ENCODE measurements at places on chromosomes 7 and 10.

DNA sequence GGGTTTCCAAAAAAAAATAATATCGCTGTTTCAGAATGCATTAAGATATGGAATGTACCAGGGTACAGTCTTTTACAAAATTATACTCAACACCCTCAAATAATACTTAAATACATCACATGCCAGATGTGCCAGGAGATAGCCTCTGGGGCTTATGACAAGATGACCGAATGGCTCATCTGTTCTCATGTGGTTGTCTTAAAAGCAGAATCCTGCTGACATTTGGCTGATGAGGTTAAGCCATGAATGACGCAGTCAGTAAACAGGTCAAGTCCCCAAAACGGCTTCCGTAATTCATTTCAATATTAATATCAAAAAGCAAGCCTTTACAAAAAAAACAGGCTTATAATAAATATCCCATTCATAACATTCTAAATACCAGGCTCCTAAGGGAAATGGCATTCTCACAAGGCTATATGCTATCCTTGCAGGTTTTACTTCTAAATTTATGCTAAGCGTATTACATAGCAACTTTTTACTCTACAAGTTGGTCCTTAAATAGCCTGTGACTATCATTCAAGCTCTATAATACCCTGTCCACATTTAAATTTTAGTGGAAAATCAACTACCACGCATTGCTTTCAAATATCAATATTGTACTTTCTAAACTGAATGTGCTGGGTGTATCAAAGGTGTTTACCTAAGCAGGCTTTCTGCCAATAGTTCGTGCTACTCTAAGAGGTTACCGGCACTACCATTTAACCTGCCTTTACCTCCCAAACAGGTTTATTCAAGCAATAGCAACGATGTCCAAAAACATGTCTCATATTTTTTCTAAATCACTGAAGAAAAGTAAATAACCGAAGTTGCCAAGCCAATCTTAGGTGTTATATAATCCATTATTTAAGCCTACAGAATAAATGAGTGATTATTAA lies 15.6 kb downstream of the SMURF1 start:
- no peak for DNase-seq

DNA sequence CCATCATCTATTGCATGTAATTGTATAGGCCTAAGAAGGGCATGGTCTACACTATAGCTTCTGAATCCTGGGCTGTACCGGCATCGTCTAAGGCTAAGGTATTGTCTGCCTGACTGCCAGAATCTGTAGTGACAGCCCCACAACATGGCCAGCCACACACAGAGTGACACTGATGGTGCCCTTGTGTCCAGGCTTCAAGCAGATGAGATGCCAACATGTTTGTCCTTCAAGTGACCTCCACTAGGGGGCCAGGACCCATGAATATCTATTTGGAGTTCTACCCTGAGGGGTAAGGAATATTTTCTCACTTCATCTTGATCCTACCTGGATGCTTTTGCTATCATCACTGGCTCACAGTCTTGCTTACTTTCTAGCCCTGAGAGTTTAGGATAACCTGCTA lies 1.5 kb downstream of the CYP3A7 start:
- no peak for DNase-seq

DNA sequence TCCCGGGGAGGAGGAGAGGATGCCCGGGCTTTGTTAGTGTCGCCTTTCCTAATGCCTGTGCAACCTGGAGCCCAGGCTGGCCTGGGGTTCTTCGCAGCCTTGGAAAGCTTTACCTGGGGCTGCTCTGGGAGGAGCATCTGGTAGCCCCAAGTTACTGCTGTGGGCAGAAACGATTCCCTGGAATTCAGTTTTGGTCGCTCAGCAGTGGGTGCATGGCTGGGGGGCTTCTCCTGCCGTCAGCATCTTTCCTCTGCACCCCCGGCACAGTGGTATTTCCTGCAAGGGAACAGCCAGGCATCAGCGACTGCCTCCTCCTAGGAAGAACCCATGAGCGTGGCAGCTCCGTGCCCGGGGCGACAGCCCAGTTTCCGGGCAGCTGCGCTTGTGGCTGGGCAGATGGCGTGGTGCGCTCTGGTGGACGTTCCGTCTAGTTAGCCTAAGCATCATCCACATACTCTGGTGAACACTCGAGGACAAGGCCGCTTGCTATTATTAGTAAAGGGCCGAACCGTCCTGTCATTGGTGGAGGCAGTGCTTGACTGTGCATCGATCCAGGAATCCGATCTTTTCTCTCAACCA lies 107.0 kb upstream of the BTBD16 start:
- DNase-seq, result peak; percentile 54

DNA sequence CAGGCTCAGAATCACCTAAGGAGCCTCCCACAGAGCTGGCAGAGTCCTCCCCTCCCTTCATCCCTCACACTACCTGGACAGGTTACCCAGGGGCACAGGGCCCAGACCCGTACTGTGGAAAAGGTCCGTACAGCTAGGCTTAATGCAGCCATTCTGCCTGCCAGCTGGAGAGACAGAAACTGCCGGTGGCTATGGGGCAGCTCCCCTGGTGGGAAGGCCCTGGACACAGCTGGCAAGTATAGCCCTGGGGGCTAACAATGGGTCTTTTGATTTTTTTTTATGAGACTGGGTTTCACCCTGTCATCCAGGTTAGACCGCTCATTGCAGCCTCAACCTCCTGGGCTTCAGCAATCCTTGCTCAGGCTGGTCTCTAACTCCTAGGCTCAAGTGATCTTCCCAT lies 68.3 kb downstream of the GNA12 start:
- no peak for DNase-seq

DNA sequence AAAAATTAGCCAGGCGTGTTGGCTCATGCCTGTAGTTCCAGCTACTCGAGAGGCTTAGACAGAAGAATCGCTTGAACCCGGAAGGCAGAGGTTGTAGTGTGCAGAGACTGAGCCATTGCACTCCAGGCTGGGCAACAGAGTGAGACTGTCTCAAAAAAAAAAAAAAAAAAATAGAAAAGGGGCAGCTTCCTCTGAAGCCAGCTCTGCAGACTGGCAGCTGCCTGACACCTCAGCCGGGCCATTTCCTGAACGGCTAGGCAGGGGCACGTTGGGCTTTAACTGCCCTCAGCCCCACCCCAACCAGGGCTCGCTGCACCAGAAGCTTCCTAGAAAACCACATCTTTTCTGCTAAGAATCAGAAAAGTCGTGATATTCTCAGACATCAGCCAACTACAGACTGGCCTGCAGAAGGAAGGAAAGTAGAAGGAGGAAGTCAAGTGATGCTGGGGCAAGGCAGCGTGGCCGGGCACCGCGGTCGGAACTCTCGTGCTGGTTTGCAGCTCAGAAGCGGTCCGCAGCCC lies 38.0 kb downstream of the PRKAG2 start:
- peak; percentile 25 for DNase-seq

- DNase-seq, result no peak
Measured at GRCh38 chr10:60073781-60074656, 167.7 kb upstream of the CCDC6 start.

GRCh38 chr10:35565602-35566081 lies 39.5 kb upstream of the GJD4 start:
- peak; percentile 41 for DNase-seq

DNA sequence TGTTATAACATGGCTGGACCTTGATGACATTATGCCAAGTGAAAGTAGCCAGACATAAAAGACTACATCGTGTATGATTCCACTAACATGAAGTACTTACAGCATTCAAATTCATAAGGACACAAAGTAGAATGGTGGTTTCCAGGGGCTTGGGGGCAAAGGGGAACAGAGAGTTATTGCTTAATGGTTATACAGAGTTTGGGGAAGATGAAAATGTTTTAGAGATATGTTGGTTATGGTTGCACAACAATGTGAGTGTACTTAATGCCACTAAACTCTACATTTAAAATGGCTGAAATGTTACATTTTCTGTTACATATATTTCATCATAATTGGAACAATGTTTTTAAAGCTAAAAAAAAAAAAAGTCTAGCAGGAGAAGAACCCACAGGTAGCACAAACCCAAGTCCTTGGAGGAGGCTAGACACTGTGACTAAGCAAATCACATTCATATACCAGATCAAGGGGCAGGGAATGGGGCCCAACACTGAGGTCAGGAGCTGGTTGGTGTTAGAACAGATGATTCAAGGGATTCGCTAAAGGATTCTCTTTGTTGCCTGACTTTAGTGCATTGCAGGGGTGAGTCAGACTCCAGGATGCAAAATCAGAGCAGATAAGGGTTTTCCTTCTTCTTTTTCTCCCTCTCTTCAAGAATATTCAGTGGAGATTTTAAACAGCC lies 25.1 kb upstream of the AOAH start:
- DNase-seq, result no peak

- no peak for DNase-seq
Measured at GRCh38 chr10:62079885-62080559, 178.5 kb downstream of the ARID5B start.

DNA sequence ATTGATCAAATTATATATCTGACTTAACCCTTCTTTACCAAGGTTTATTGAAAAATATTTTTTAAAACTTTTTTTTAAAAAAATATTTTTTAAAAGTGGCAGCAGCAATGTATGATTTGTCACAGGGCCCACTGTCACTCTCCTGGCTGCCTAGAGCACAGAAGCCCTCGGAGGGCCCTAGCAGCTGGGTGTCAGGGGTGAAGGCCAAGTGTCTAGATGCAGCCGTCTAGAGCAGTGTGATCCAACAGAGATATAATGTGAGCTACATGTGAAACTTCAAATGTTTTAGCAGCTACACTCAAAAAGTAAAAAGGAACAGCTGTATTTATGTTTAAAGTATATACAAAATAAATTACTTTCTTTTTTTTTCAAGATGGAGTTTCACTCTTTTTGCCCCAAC lies 112.7 kb downstream of the ARHGAP22 start:
- DNase-seq, result no peak

GRCh38 chr10:83371696-83372490 lies 767.4 kb upstream of the GHITM start:
- DNase-seq, result no peak

GRCh38 chr10:31912289-31912688 lies 16.3 kb downstream of the ARHGAP12 start:
- DNase-seq, result no peak

GRCh38 chr7:121449329-121449728 lies 53.2 kb upstream of the FAM3C start:
- DNase-seq, result no peak

DNA sequence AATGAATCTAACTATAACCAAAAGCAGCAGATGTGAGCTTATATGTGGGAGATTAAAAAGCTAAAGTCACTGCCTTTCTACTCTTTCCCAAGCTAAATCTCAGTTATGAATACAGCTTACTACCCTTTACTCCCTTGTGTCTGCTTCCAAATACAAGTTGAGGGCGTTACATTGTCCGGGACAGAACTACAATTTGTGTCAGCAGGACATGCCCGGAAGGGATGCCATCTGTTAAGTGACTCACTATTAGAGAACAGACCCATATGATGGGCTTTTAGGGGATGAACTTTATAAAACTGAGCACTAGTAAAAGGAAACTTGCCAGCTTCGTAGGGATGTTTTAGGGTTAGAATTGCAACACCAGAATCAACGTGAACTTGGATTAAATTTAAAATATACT lies 299.7 kb upstream of the CSTF2T start:
- no peak for DNase-seq

- no peak for DNase-seq
Measured at GRCh38 chr10:60385399-60385738, 4.3 kb downstream of the ANK3 start.

DNA sequence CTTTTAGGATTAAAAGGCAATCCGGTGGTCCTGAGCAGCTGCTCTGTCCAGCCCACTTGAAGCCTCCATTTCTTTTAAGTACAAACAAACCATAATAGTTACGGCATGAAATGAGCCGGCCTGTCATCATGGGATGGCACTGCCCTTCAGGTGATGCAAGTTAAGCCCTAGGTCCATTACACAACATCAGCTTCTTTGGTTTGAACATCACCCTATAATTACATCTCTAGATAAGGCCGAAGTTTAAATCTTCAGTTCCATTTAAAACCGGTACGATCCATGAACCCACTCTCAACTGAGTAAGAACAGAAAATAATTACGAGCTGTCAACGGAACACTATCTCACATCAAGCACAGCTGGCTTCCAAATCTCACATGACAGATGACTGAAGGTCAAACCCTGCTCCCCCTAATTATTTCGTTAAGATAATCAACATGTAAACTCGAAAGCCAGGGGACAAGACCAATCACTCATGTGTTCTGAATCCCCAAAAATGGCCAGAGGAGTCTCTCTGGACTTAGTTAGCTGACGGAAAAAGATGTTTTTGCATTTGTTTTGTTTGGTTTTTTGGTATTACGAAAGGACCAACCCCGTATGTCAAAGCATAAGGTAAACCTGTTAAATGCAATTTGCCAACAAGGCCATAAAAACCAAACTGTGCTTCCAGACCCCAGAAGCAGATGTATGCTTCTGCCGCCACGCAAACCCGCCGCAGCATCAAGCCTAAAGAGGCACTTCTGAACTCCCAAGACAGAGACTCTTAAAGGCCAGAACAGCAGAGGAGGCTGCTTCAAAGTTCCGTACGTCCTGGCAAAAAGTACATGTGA lies 10.8 kb downstream of the GNA12 start:
- DNase-seq, result no peak

GRCh38 chr10:72976886-72977285 lies 22.3 kb upstream of the PLA2G12B start:
- DNase-seq, result no peak

- no peak for DNase-seq
Measured at GRCh38 chr7:85896531-85896930, 709.7 kb upstream of the SEMA3D start.

- DNase-seq, result no peak
Measured at GRCh38 chr10:60883187-60883586, 60.8 kb downstream of the RHOBTB1 start.

GRCh38 chr7:36131026-36131425 lies 22.0 kb upstream of the EEPD1 start:
- DNase-seq, result no peak

DNA sequence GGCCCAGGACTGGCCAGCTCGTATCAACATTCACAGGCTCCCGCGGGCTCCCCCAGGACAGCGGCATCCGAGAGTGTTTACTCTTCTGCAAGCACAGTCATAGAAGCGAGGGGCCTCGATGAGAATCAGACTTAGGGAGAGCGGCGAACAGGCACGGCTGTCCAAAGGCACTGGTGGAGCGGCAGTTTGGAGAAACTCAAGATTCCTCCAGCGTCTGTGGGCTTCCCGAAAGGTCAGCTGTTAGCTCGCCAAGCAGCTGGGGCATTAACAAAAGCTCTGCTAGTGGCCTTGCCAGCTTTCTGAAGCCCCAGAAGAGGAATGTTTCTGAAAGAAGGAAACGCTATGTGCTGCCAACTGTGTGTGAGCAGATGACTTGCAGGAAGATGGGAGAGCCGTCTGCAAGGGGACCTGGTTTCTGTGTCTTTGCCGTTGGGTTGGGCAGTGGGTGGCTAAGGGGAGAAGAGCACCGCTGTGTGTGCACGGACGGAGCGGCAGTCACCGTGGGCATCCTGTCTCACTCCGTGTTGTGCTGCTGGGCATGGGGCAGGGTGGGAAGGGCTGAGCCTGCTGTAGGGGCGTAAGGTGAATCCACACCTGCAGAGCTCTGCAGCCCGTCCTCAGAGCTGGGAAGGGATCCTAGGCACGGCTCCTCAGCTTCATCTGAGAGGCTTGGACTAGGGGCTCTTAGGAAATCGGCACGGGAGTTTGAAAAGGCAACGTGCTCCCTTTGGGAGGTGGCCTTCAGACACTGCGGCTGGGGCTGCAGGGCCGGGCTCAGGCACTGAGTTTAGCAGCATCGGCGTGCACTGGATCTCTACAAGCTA lies 42.1 kb downstream of the AMZ1 start:
- DNase-seq, result peak; percentile 75

GRCh38 chr7:24786941-24787340 lies 29.7 kb upstream of the GSDME start:
- peak; percentile 7 for DNase-seq
